ENCODE measurements at places on chromosomes 13 and 19.
A peak's percentile ranks its signal among the peaks of the same experiment; 100 is the strongest.

DNA sequence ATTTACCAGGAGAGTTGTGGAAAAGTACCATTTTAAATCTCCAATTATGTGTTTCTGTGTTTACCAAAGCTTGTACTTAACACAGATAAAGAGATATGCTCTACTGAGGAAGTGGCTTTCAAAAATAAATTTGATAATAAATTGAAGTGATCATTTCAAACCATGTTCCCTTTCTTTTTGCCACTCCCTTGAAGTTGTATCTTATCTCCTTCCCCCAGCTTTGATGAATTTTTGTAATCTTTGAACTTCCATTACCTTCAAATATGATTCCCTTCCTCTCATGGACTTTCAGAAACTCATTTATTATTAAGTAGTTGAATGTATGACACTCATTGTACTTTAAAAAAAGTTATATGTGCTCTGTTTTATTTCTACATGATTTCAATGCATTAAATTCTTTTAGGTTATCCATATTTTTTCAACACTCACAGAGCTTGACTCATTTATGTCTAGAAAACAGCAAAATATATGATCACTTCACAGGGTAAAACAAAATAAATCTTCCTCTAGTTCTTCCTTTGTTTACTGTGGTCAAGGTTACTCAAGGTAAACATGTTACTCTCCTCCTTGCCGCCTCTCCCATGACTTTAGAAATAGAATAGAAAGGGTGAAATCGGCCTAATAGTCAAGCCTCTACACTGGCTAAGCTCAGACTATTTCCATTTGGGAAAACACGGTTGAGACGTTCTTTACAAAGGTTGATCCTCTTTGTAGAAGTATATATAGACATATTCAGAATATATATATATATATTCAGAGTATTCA lies 251.2 kb upstream of the SPRY2 start:
- no peak for DNase-seq

- peak; percentile 86 for DNase-seq
Observed at GRCh38 chr19:46542428-46543230, 47.0 kb upstream of the PNMA8B start.

DNA sequence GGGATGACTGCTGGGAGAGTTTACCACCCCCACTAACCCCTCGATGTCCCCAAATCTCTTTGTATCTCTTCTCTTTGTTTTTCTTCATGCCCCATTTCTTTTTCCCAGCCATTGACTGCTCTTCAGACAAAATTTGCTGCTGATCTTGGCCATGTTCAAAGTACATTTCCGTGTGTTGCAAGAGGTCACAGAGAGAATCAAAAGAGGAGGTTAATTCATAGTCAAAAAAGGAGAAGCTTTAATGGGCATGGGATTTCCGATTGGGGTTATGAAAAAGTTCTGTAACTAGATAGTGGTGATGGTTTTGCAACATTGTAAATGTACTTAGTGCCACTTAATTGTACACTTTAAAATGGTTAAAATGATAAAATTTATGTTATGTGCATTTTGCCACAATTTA lies 121.1 kb downstream of the FLT1 start:
- no peak for DNase-seq

- no peak for DNase-seq
Observed at GRCh38 chr19:13976446-13976845, 24.1 kb downstream of the DCAF15 start.

DNA sequence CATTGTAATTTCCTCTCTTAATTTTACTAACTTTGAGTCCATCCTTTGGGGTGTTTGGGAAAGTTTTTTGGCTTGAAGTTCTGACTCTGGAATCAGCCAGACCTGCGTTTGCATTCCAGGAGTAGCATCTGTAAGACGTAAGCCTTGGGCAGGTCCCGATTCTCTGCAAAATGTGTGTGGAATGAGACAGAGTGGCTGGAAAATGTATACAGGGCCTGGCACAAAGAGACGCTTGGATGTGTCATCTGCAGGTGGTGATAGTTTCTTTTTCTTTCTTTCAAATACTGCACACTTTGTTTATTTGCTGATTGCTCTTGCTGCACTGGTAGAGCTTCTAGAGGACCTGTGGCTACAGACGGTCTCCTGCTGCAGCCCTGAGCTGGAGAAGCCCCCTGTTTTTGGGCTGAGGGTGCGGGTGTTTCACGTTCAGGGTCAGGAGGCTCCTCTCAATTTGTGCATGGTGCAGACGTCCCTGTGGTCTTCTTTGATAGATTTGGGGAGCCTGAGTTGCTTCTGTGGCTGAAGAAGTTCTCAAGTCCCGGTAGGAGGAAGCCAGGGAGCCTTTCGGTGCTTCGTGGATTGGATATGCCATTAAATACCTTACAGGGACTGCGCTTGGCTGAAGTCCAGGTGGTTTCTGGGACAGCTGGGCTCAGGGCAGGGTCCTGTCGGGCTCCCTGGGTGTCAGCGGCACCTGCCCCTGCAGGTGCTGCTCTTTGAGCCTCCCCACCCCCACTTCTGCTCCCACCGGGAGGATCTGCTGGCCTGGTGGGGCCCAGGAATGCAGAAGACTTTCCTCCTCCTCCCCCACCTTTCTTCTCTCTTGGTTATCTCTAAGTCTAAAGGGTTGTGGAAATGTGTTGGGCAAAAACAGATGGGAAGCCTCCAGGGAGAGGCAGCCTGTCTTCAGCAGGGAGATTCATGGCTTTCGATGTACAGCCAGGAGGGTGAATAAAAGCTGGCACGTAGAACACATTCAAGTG lies 44.0 kb upstream of the GAS6 start:
- no peak for DNase-seq

- DNase-seq: no peak
Observed at GRCh38 chr19:652467-653389, 10.3 kb downstream of the RNF126 start.

DNA sequence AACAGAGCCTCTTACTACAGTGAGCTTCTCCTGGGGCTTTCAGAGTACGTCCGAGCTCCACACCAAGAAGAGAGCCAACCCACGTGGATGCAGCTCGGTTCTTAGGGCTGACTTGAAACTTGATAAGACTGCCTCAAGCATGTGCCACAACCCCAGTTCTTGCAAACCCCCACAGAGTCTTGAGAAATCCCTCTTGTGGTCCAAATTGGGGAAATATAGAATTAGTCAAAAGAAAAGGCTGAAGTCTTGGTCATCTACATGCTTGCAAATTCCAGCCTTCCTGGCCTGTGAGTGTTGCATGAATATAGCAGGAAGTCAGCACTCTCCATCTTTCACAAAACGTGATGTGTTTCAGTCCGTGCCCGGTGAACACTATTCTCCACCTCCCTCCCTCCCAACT lies 95.2 kb downstream of the GGACT start:
- DNase-seq: no peak

- no peak for DNase-seq
Observed at GRCh38 chr13:38328699-38329098, 21.0 kb upstream of the UFM1 start.

- DNase-seq: no peak
Observed at GRCh38 chr19:16227837-16228636, 30.3 kb downstream of the AP1M1 start.

DNA sequence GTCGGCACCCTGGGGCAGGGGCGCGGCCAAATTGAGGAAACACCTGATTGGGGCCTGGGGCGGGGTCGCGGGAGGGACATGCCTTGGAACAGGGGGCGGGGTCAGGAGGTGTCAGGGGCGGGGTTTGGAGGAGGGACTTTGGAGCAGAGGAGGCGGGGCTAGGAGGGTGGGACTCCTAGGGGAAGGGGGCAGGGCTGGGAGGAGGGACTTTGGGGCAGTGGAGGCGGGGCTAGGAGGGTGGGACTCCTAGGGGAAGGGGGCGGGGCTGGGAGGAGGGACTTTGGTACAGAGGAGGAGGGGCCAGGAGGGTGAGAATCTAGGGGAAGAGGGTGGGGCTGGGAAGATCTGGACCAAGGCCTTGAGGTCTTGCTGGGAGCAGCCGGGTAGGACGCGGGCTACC lies 21.9 kb downstream of the GRIN2D start:
- peak; percentile 65 for DNase-seq

- DNase-seq: peak; percentile 12
Observed at GRCh38 chr19:58181902-58182576, 822 bp upstream of the ZNF274 start.

GRCh38 chr19:23554548-23554947 lies 132.5 kb downstream of the ZNF675 start:
- no peak for DNase-seq

- no peak for DNase-seq
Observed at GRCh38 chr19:8357007-8357521, 6.9 kb upstream of the ANGPTL4 start.

DNA sequence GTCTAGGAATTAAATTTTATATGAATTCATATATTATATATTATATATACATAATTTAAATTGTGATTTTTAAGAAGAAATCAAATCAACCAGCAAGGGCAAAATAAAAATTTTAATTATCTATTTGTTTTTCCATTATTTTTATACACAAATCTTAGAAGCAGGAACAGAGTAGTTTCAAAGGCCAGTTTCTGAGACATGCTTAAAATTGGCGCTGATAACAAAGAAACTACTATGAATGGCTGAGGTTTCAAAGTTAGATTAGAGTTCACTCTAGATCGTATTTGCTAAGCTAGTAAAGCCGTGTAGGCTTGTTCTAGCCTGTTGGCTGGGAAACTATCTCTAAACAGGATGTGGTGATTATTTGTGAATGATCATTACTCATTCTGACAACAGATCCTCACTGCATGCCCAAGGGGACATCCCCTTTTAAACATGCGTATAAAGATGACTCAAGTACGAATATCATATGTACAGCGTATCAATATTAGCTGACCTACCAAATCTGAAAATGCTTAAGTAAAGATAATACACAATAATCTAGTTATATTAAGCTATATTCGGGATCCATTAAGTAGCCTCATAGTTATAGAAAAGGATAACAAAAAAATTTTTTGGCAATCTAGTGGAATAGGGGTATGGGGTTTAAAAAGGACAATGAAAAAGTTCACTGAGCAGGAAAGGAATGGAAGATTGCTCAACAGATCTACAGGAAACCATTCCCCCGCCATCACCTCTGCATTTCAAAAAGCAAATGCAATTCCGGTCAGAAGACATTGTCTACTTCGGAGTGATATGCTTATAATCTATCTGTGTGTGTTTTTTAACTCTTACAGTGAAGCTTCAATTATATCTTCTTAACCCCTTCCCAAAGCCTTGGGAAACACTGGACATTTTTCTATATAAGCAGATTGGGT lies 150.1 kb downstream of the SHISA2 start:
- no peak for DNase-seq

DNA sequence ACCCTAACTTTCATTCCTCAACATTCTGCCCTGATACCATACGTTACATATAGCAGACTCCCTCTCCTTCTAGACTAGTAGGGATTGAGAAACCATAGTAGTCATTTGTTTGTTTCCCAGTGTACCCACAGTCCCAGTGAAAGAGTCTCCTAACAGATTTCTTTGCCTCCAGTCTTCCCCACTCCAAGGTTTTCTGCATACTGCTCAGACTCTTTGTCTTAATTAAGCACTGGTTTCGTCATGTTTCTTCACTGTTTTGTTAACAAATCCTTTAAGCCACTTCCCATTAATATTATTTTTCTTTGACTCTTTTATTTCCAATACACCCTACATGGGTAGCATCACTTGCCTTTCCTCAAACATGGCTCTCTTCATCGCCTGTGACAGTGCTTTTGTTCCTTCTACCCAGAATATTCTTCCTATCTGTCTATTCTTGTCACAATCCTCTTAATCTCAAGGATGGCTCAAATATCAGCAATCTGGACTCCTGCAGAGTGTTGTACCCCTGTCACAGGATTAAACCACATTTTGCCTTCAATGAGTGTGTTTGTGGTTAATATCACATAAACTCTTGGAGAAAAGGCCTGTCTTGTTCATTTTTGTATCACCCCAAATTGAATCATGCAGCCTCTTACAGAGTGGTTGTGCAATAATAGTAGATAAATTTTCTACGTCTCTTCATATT lies 92.7 kb upstream of the KLF12 start:
- no peak for DNase-seq

- DNase-seq: no peak
Observed at GRCh38 chr19:58477871-58478270, 1.7 kb downstream of the ZNF446 start.

- DNase-seq: no peak
Observed at GRCh38 chr13:95833719-95834118, 156.8 kb downstream of the DNAJC3 start.

DNA sequence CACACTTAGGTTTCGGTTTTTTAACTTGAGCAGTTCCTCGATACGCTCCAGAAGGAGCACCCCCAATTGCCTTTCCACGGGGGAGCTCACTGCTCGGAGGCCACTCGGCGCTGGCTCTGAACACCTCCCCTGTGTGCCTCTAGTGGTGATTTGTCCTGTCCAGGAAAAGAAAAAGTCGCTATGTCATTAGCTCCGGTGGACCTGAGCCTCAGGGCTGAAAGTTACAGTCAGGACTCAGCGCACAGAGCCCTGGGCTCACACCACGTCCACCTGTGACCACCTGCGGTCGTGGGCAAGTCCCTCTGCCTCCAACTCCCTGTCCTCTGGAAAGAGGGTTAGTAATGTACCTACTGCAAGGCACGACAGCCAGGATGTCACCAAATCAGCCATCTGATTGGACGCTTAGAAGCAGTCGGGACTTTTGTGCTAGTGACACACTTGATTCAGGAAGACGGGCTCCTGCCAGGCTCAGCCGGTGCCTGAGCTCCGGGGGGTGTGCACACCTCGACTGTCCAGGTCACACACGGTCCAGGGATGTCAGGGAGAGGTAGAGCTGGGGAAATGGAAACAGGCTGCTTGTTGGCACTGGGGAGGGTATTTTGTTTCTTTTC lies 3.9 kb upstream of the TMPRSS9 start:
- DNase-seq: no peak

GRCh38 chr19:54208784-54209057 lies 8.1 kb downstream of the RPS9 start:
- DNase-seq: no peak

- no peak for DNase-seq
Observed at GRCh38 chr19:49829200-49829599, 11.1 kb downstream of the MED25 start.

- no peak for DNase-seq
Observed at GRCh38 chr13:106314417-106314816, 221.0 kb downstream of the EFNB2 start.

DNA sequence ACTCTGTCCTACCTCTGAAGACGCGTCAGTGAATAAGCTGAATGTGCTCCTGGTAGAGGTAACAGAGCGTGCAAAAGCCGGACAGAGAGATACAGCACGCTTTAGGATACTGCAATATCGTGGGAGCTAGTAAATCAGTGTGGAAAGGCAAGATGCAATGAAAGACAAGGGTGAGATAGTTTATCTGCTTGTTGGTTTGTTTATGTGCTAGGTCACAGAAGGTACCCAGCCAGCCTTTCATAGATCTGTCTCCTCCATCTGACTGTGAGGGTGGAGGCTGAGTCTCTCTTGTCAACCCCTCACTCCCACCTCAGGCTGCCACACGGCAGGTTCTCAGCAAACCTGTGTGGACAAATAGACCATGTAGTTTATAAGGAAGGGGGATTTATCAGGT lies 904 bp upstream of the GIPC1 start:
- no peak for DNase-seq

- no peak for DNase-seq
Observed at GRCh38 chr13:19023115-19023514, 158.5 kb downstream of the TUBA3C start.

- DNase-seq: no peak
Observed at GRCh38 chr19:34851277-34851804, 75.4 kb upstream of the ZNF30 start.

Data from endothelial cell (in vitro differentiated cells).